ENCODE measurements at places on chromosomes 2 and 18.

GRCh38 chr18:11215216-11215615, 65.8 kb upstream of the PIEZO2 start:
- no peak for DNase-seq

GRCh38 chr2:150153646-150154307, 333.7 kb downstream of the RND3 start:
- DNase-seq, result no peak

GRCh38 chr2:160109243-160109642, 46.8 kb upstream of the PLA2R1 start:
- no peak for DNase-seq

DNA sequence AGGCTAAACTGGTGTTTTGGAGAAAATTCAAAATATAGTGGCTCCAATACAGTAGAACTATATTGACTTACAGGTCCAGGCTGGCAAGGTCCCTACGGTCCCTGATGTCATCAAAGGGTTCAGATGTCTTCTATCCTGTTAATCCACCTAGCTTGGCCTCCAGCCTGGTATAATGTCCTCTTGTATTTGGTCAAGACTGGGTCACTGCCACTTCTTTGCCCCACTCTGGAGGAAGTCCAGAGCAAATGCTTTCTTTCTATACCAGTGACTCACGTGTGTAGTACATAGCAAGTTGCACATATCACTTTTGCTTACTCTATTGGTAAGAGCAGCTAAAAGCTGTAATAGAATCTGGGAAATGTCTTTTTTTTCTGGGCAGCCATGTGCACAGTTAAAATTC, 80.8 kb downstream of the LCLAT1 start:
- DNase-seq, result no peak

GRCh38 chr18:79496978-79497637, 101.4 kb downstream of the NFATC1 start:
- peak; percentile 41 for DNase-seq

GRCh38 chr2:208189810-208190503, at the start of gene C2orf80:
TSS of gene C2orf80 (minus strand) at chr2:208190030. CDS start at chr2:208186986, 3,044 bp downstream.
- no peak for DNase-seq

DNA sequence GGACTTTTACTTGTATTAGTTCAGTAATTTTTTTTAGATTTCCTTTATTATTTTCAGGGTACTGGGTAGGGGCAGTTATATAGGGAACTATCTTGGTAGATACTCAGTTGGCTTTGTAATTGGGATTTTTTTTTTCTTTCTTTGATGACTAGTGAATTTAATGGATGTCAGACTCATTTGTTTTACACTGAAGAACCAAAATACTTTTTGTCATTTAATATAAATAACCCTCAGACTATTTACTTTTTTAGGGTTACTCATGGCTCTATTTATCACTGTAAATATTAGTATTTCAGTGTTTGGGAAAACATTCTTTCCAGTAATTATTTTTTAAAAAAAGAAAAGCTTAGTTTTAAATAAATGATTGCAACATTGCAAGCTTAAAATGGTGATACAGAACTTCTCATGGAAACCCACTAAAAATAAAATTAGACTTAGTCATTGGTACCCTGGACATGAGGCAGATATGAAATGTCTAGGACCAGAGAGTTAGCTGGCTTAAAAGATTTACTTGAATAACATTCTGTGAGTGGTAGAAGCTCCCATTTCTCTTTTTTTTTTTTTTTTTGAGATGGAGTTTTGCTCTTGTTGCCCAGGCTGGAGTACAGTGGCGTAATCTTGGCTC, 74.4 kb upstream of the CYP20A1 start:
- no peak for DNase-seq

- no peak for DNase-seq
Measured at GRCh38 chr2:99864561-99865553, 277.5 kb downstream of the AFF3 start.

- DNase-seq, result no peak
Measured at GRCh38 chr18:34480162-34480700, 229.9 kb upstream of the DTNA start.

DNA sequence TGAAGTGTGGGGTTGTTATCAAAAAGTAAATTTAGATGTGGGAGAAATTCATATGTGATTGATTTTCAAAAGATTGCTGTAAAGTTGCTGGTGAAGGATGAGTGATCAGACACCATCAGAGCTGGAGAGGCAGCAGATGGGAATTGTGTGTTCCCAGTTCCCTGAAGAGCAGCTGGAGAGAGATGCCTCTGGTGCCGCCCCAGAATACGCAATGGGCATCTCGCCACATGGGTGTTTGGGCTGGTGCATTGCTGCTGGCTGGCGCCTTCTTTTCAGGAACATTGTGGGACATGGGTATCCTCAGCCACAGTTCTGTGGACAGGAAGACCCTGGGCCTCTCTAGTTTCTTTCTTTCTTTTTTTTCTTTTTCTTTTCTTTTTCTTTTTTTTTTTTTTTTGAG, 11.9 kb downstream of the ATG4B start:
- no peak for DNase-seq

DNA sequence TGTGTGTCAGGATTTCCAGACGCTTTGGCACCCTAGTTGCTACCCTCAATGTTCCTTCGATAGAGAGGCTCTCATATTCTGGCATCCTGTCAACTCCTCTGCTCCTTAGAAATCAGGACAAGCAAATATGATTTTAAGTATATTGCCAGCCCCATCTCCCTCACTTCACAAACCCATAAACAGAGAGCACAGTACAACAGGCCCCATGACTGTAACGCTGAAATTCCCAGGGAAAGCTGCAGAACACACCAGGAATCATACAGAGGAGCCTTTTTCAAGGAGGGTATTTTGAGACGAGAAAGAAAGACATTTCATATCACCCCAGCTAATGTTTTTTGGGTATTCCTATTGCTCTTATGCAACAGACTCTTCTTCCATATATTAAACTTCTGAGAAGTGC, 162.9 kb downstream of the NAPG start:
- DNase-seq, result no peak

GRCh38 chr2:189556526-189556925, 24.1 kb downstream of the SLC40A1 start:
- DNase-seq, result no peak

DNA sequence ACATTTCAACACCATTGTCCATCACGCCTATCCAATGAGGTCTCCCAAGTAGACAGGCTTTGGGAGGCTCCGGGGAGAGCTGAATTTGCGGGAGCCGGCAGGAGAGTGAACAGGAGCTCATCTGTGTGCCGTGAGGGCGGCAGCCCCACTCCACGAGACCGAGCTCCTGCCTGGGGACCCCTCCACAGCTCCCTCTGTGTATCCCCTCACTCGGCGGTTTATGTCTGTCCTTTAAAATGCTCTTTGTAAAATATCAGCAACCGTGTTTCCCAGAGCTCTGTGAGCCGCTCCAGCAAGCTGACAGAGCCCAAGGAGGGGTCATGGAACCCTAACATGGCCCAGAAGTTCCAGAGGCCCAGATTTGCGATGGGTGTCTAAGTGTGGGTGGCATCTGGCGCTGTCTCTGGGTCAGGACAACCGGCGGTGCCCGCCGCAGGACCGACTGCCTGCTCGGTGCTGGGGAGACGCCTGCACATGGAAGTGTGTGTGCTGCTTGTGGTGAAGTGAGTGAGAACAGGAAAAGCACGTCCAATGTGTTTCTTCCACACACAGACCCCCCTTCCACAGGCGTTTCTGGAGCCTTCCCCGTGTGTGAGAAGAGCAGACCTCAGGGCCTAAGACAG, 34.8 kb downstream of the SLC66A2 start:
- no peak for DNase-seq

DNA sequence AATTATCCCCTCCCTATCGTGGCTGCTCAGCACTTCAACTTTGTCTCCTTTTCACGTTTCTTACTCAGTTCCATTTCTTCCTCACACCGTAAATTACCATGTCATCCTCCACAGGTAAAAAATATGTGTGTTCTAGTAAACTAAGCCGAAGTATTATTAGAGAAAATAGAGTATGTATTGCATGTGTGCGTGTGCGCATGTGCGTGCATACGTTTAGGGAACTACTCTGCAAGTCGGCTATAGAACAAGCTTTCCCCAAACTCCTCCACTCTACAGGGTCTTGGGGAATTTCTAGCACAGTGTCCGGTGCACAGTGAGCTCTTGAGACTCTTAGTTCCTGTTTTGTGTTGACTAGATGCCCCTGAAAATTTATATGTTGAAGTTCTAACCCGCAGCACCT, 9.1 kb upstream of the RAX start:
- DNase-seq, result no peak

DNA sequence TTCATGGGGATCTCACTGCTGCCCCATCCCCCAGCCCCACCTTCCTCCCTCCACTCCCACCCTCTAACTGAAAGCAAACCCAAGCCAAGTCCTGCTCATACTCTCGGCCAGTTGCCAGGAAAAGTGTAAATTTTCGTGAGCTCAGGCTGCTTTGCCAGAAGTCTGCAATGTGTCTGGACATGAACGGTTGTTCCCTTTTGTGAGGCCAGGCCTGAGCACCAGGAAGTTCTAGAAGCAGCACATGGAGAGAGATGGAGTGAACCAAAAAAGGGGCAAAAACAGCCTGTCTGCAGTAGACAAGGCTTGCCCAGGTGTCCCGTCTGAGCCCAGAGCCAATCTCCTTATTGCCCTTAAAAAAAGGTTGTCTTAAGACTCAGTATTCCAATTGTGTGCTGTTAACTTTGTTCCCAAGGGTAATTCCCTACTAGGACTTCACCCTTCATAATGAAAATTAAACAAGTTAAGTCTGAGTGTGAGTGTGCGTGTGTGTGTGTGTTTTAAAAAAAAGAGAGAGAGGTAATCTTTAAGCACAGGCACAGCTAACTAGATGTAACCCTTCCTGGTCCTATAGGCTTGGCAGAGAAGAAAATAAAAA, 247.1 kb downstream of the BCL11A start:
- DNase-seq, result no peak

DNA sequence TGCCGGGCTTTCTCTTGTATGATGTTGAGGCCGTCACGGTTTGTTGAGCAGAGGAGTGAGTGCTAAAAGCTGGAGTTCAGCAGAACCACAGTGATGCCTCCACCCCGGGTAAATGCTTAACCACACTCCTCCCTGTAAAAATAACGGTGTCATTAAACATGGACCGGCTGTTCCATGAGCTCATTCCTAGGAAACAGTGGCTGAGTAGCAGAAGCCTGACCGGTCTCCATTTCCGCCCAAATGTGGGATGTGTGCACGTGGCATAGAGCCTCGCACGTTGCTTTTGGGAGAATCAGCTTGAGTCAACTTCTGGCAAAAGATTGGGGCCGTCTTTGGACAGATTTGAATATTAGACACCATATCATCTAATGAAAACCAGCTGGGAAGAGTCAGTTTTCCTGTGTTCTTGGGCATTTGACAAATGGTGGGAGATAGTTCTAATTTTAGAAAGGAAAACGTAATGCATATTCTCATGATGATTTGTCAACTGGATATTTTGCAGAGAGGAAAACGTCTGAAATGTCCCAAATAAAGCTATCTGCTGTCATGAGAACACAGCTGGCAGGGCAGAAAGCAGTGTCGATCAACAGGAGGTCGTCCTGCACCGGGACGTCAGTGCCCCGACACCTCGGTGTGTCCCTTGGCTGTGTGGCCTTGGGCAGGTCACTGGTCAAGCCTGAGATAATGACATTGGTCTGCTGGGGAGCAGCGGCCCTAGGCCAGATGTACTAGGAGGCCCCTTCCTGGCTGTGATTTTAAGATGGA, 42.4 kb downstream of the LRRFIP1 start:
- DNase-seq, result peak; percentile 72

- no peak for DNase-seq
Measured at GRCh38 chr18:14104906-14105748, 27.1 kb downstream of the ZNF519 start.

DNA sequence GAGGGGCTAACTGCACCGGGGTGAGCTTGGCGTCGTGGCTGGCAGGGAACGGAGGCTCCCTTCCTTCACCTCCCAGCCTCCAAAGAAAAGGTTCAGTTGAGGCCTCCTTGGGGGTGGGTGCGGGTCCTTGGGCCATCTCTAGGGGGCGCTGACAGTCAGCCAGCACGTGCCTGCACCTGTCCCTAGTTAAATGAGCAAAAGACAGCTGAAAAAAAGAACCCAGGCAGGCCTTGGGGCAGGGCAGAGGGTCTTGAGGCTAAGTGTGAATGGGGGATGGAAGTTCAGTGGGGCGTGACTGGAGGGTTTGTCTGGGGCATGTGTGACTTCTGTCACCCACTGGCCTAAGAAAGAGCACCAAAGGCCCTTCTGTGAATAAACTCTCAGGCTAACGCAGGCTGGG, 56.4 kb downstream of the ZFP36L2 start:
- no peak for DNase-seq

- DNase-seq, result no peak
Measured at GRCh38 chr2:220531216-220531615, 903.8 kb downstream of the SLC4A3 start.

- DNase-seq, result no peak
Measured at GRCh38 chr18:34528177-34528576, 181.9 kb upstream of the DTNA start.

Measured in stimulated activated naive B cell treated with anti-CD40 and anti-IgM and Interleukin-4, amounts not matched to agents 10 μg/mL and 1 μg/mL and 100 μg/mL, for 72 hours (primary cell).